Spinal cord (tissue), 10 donors: ENCODE measurements at places on chromosomes 2 and 18. TPM values are rescaled to one million over a fixed set of nuclear protein-coding genes. Genes with fewer than 3 reads are reported as not detected.

GRCh38 chr2:207163053-207163755 lies 2.5 kb downstream of the KLF7 start:
- H3K27ac ChIP-seq = peak overlapping the region; percentile 96
- no peaks in the 10 kb centered on the region for H3K36me3 ChIP-seq
- peaks cover 10% of the 10 kb centered on the region for H3K4me1 ChIP-seq

Gene CACNB4
- polyA plus RNA-seq = 13.8 TPM

GRCh38 chr18:26657631-26658581 lies 109.6 kb upstream of the KCTD1 start:
- peak; percentile 62 for DNase-seq
- H3K4me1 ChIP-seq = peaks cover 7% of the 10 kb centered on the region
- peak overlapping the region; percentile 75 for H3K4me3 ChIP-seq
- no peaks in the 10 kb centered on the region for H3K27me3 ChIP-seq
- H3K36me3 ChIP-seq = no peaks in the 10 kb centered on the region

Gene LYG2
- 0.33 TPM for polyA plus RNA-seq

GRCh38 chr2:64469261-64469660 lies 15.3 kb downstream of the LGALSL start:
- H3K27ac ChIP-seq = no peak overlapping the region
- no peak overlapping the region for H3K4me3 ChIP-seq
- no peaks in the 10 kb centered on the region for H3K27me3 ChIP-seq
- H3K36me3 ChIP-seq = no peaks in the 10 kb centered on the region
- H3K4me1 ChIP-seq = no peaks in the 10 kb centered on the region

- H3K4me3 ChIP-seq = no peak overlapping the region
- H3K36me3 ChIP-seq = no peaks in the 10 kb centered on the region
- peaks cover 17% of the 10 kb centered on the region for H3K4me1 ChIP-seq
- no peak for DNase-seq
These were observed 3.0 kb upstream of the GAREM2 start for GRCh38 chr2:26169681-26170414.

Gene ECEL1
- polyA plus RNA-seq = 82.6 TPM
